ENCODE measurements at places on chromosomes 1 and 21.

GRCh38 chr1:38153066-38153777 is 106.6 kb upstream of the POU3F1 start:
- ATAC-seq, result no peak

DNA sequence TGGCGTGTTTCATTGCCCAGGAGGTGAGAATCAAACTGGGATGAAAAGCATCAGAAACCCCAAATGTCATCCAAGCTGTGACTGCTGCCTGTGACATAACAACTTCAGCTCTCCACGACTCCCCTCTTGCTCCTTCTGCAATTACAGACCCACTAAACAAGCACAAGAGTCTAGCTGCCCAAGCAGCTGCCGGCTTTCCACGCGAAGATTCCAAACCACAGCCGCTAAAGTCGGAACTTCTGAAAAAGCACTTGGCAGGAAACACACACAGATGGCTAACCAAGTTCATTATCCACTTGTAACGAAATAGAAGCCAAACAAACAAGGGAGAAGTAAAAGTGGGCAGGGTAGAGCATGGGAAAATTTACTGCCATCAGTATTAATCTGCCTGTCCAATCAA is 198.1 kb downstream of the SLC35F3 start:
- ATAC-seq, result no peak

- no peak for ATAC-seq
Observed at GRCh38 chr1:113035086-113035485, 37.9 kb upstream of the LRIG2 start.

GRCh38 chr1:108190001-108190634 is 10.0 kb downstream of the SLC25A24 start:
- ATAC-seq, result no peak

GRCh38 chr1:150507912-150508864 is at the start of gene ECM1:
ECM1 (plus strand) TSS chr1:150508109; CDS start chr1:150508210, 101 bp downstream.
- ATAC-seq, result peak; percentile 34

- peak; percentile 31 for ATAC-seq
Observed at GRCh38 chr1:236064674-236065508, at the start of gene NID1. NID1 (minus strand) TSS chr1:236065090; CDS start chr1:236065079, 11 bp downstream.

DNA sequence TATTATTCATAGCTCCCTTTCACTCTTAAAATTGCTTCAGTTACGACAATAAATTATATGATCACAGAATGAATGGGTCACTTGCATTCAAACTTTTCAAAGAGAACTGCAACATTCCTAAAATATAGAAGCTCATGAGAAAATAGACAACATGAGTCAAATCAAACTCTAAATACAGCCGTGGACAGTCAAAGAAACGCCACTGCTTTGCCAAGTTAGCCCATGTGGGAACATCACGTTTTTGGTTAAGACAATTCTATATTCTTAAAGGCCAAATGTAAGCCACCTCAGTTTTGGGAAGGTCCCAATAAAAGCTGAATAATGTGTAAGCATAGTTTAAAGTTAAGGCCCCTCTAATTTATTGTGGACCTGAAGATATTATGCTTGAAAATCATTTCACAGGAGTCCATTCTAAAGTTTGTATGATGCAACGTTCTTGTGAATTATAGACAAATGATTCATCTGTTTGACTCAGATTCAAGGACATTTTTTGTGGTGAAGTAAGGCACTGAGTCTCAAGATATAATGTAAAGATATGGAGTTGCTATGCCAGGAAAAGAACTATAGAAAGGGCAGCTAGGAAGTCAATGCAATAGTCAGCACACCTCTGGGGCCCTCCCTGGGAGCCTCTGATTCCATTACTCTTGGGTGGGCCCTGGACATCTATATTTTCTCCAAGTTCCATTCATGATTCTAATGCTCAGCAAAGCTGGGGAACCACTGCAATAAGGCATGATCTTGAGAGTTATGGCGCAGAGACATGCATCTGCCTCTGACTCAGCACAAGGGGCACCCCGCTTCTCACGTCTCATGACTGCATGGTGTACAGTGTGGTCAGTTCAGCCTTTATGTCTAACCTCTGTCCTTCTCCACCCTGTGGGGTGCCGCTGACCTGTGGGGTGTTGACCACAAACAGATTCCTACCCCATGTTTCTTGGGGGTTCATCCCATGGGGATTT is 33.9 kb downstream of the ETS2 start:
- ATAC-seq, result peak; percentile 85

- no peak for ATAC-seq
Observed at GRCh38 chr1:25526753-25527152, 16.7 kb upstream of the LDLRAP1 start.

DNA sequence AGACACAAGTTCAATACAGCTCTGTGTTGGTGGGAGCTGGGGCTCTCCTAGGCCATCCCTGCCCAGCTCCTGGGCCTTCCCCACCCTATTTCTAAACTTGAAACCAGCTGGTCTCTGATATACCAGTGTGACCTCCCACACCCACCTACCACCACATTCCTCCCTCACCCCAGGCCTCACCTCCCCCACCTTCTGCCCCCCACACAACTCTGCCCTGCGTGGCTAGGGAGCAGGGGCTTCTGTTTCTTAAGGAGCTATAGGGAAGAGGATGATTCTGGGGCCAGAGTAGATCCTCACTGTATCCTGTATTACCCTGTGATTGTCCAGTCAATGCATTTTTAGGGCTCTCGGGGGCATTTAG is 16.5 kb downstream of the NES start:
- ATAC-seq, result peak; percentile 4

DNA sequence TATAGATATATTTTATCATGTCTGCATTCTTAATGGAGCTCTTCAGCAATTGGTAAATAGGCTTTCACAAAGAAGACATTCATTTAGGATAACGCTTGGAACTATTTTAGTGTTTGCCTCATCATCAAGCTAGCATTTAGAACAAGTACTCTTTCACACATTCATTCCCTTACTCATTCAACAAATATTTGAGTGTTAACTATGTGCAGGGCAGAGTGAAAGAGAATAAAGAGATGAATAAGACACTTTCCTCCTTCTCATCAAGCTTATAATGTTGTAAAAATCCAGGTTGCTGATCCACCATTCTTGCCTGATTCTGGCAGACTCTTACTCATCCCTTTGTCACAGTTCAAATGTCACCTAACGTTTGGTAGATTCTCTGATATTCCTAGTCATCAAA is 386.3 kb upstream of the BEND5 start:
- ATAC-seq, result no peak

DNA sequence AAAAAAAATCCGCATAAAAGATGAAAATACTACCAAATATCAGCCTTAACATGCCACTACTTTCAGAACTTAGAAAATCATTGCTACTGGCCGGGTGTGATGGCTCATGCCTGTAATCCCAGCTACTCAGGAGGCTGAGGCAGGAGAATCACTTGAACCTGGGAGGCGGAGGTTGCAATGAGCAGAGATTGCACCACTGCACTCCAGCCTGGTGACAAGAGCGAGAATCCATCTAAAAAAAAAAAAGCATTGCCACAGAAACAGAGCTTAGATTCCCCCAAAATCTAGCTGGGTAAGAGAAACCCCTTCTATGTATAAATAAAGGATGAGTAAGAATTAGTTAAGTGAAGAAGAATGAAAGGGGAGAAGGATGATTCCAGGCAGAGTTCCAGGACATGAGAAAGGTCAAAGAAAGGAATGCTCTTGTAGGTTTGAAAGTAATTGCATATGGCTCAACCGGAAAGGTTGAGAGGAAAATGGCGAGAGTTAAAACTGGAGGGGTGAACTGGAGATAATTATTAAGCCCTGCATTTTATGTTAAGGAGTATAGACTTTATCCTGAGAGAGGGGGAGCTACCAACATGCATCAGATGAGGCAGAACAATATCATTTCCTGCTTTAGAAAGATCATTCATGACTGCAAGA is 19.7 kb upstream of the NRDC start:
- no peak for ATAC-seq

DNA sequence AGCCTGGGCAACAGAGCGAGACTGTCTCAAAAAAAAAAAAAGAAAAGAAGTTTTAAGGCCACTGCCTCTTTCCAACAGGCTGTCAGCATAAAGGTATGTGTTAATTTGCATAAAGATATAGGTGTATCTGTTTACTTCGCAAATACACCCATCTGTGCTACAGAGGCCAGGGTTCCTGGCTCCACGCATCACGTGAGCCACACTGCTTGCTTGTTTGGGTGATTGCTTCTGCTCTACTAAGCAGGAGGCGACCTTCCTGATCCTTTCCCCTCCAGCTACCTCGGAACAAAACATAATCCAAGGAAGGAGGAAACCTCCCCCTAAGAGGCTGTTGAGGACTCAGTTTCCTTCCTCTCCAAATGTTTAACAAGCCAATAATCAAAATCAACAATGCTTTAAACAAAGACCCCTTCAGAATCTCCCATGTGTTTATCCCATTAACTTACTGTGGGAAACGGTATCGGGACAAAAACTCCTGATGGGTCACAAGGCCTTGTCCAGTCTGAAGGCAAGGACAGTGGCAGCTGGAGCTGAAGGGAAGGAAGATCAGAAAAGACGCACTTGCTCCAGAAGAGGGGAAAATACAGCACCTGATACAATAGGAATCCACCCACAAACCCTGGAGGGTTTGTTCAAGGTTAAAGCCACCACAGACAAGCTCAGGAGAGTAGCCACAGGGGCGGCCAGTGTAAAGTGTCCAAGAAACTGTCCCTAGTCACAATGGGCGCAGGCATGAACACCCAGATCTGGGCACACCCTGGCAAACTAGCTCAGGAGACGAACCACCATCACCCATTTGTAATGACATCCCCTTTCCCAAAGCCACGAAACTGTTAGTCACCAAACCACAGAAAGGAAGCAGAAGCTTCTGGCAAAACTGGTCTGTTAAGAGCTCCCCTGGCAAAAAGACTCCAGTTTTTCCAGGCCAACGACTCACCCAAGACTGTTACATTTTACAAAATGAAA is 17.2 kb downstream of the CTNNBIP1 start:
- ATAC-seq, result no peak

GRCh38 chr1:203058676-203058935 is 27.2 kb downstream of the MYOG start:
- no peak for ATAC-seq

GRCh38 chr1:108645564-108646184 is 15.2 kb downstream of the HENMT1 start:
- no peak for ATAC-seq

GRCh38 chr1:106063510-106063909 is 993.0 kb upstream of the PRMT6 start:
- ATAC-seq, result no peak

Data from activated T-helper 17 cell treated with anti-CD3 and anti-CD28 coated beads, Interleukin-2, amount 50 U/mL, for 72 hours (primary cell).